ENCODE measurements at places on chromosomes 16 and 17.

DNA sequence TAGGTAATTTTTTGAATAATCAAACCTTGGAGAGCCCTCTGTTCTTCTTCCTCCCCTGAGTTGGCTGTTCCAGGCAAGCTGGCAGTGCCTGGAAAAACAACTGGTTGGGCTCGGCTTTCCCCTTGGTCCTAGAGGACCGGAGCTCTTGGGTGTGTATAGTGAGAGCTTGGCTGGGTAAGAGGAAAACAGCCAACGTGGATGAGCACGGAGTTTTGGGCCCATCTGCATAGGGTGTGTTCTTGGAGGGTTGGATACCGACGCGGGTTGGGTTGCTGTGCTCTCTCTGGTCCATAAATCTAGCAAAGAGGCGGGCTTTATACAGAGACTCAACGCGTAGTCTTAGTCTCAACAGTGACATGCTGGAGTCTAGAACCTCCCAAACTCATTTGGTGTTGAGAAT, 23.2 kb downstream of the ITGB3 start:
- no peak for DNase-seq

GRCh38 chr17:48442819-48443218, 12.8 kb upstream of the SKAP1 start:
- DNase-seq: no peak

DNA sequence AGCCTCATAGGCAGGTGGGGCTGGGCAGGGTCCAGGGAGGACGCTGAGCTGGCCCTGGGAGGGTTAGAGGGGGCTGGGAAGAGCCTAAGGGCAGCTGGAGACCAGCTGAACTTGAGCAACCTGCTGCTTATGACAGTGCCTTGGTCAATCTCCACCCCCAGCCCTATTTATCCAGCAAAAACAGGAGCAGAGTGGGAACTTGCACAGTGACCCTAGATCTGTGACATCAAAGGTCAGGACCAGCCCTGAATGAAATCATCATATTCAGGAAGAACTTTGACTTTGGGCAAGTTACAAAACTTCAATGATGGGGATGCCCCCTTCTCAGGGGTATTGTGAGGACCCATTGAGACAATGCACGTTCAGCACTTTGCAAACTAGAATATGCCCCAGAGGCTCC, 9.4 kb downstream of the CD300LF start:
- DNase-seq: no peak

DNA sequence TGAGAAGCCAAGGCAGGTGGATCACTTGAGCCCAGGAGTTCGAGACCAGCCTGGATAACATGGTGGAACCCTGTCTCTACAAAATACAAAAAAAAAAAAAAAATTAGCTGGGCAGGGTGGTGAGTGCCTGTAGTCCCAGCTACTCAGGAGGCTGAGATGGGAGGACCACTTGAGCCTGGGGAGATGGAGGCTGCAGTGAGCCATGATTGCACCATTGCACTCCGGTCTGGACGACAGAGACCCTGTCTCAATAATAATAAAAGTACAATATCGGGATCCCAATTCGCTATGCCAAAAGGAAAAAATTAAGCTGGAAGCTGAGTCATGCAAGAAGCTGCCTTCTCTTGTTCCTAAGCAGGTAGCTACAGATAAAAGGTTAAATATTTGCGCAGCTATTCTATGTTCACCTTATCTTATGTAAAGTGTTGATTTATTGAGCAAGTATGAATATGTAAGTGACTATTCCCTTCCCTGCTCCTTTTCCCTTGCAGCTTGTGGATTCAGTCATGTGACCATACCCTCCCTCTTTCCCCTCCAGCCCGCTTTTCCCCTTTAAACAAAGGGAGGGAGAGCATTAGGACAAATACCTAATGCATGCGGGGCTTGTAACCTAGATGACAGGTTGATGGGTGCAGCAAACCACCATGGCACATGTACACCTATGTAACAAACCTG, 112.0 kb downstream of the LITAF start:
- DNase-seq: no peak

DNA sequence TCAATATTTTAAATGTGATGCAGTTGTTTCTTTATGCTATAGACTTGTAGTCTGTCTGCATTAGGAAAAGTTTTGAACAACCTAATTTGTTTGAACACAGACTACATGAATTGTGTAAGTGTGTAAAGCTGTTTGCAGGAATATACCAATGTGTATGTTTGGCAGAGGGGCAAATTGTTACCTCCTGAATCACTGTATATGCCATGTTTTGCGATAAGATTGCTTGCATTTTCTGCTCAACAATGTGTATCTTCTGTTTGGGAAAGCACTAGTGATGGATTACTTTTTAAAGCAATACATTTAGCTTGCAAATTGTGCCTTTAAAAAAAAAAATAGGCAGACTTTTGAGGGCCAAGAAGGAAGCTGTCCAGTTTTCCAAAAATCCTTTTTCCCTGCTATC, 14.6 kb downstream of the RBBP6 start:
- no peak for DNase-seq

DNA sequence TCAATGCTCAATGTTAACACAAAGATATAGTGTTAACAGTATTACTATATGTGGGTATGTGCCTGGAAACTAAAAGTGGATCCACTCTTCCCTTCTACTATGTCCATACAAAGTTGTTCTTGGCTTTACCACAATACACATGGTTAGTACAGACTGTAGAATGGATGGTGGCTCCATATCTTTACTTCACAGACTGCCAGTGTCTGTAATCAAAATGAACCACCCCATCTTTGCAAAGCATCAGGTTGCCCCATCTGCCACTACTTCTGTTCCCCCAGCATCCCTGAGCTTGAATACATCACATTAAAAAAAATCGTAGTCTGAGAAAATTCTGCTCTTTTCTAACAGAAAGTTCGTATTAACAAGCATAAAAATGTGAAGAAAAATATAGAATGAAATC, 30.0 kb downstream of the USP32 start:
- no peak for DNase-seq

DNA sequence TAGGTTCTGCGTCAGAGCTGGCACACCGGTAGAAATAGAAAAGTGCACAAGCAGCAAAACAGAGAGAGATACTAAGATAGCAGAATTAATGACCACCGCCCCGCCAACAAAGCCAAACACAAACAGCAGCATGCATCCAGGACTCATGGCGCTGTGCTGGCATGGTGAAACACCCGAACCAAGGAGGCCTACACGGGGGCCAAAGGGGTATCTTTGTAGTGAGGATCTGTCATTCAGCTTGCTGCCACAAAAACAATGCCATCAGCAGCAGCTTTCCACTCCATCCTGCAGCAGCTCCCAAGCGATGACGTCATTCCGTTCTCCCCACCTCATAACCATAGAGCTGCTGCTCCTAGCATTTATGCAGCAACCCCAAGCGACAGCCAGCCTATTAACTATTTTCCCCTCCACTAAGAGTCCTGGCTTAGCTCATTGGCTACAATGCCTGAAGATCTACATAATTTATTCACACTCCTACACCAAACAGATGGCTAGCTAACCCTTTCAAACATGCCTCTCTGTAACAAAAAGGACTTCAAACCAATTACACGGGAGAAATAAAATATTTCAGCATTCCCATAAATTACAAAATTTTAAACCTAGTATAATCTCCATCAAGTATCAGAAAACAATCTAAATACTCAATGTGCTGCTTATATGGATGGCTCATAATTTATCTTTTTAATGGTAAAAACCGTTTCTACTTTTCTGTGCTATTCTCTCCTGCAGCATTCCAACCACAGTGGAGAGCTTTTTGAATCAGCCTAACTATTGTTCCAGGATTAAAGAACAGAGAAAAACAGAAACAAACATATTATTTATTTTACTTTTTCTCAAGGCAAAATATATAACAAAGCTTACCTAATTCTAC, 73.9 kb downstream of the SPAG9 start:
- no peak for DNase-seq

DNA sequence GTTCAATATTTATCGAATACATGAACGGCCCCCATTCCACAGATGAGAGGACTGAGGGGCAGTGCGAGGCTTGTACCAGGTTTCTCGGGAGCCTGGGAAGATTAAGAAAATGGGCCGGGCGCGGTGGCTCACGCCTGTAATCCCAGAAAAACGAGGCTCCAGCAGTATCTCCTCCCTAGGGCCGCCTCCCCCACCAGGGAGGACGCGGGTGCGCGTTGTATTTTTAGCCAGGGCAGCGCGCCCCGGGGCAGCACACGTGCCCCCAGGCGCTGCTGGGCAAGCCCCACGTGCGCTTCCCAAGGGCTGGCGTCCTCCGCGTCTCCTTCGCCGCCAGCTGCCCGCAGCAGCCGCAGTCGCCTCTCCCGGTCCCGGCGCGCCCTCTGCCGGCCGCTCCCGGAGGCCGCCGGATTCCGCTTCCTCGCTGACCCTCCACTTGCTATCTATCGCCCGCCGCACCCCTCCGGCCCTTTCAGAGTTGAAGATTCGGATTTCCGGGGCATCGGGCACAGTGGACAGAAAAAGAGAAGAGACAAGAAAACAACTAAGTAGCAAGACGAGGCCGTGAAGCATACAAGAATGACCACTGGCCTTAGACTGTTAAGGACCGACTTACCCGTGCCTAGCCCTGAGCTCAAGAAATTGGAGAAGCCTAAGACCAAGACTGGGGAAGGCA, 1.9 kb upstream of the YBX2 start:
- peak; percentile 39 for DNase-seq

- no peak for DNase-seq
Measured at GRCh38 chr17:72898725-72899124, 193.8 kb downstream of the SLC39A11 start.

DNA sequence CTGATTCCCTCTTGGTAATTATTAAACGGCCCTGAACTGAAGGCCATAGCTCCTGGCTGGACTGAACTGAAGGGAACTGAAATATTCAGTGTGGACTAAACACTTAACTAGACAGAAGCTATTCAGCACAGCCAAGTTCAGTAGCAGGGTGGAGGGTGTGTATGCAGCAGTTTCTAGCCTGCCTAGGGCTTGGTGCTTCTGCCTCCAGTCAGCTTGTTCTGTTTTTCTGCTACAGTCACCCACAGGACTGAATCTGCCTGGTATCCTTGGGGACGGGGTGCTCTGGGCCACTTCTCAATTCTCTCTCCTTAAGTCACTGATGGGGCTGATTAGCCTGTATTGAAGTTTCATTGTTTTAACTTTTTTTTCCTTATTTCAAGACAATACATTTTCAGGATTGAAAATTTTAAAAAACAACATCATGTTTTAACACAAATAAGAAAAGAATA, 77.1 kb downstream of the WWP2 start:
- no peak for DNase-seq

Measured in activated CD4-positive, alpha-beta T cell treated with anti-CD3 and anti-CD28 coated beads, Interleukin-2, amount 50 U/mL, for 4 hours (primary cell).